ENCODE measurements at places on chromosomes 2 and 18. TPM values are rescaled to one million over a fixed set of nuclear protein-coding genes. Genes with fewer than 3 reads are reported as not detected.

DNA sequence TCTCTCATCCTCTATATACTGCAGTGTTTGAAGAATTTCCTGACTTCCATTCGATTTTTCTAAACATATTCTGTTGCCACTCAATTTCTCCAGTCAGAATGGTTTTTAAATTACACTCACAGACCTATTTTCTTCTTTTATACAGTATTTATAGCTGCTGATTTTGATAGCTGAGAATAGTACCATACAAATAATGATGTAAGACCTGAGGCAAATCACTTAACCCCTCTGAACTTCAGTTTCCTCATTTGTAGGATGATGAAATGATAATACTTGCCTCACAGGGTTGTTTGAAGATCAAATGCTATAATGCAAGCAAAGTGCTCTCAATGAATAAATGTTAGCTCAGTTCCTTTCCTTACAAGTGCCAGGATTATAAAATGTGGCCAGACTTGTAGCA lies 241.8 kb downstream of the CPS1 start:
- DNase-seq = no peak

- no peak for DNase-seq
Measured at GRCh38 chr2:122135021-122135937, 379.8 kb downstream of the TSN start.

- DNase-seq = no peak
Measured at GRCh38 chr18:26074246-26074645, 16.2 kb downstream of the SS18 start.

GRCh38 chr2:182291296-182291695 lies 135.5 kb downstream of the PDE1A start:
- no peak for DNase-seq

SF3B6 gene
- total RNA-seq = 70.5 TPM

Data from ureter (tissue), 1 donor.